ENCODE measurements at places on chromosomes 13 and 19. TPM values are rescaled to one million over a fixed set of nuclear protein-coding genes. Genes with fewer than 3 reads are reported as not detected.
A peak's percentile ranks its signal among the peaks of the same experiment; 100 is the strongest.

- H3K4me1 ChIP-seq: peaks cover 30% of the 10 kb centered on the region
- no peaks in the 10 kb centered on the region for H3K27me3 ChIP-seq
- H3K4me3 ChIP-seq: no peak overlapping the region
- no peak for DNase-seq
Observed at GRCh38 chr19:719636-720344, 11.1 kb downstream of the PALM start.

DNA sequence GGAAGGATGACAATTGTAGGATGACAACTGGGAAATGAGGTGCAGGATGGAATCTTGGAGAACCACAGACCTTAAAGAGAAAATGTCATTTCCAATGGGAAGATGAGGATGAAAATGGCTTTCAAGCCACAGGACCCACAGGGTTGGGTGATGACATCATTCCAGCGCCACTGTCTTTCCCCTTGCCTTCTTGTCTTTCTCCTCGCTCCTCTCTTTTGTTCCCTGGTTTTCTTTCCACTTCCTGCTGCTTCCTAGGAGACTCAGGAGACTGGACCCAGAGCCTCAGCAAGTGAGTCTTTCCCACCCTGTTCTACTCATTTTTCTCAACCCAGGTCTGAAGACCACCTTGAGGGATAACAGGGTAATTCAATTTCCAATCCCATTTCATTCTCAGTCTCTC lies 548.8 kb downstream of the FGF9 start:
- no peak overlapping the region for H3K4me3 ChIP-seq
- no peaks in the 10 kb centered on the region for H3K36me3 ChIP-seq
- DNase-seq: no peak
- no peaks in the 10 kb centered on the region for H3K4me1 ChIP-seq
- no peak overlapping the region for H3K27ac ChIP-seq

- peak; percentile 90 for DNase-seq
Observed at GRCh38 chr19:44747739-44748425, 626 bp upstream of the BCL3 start.

GRCh38 chr13:74816737-74817136 lies 665.2 kb downstream of the TBC1D4 start:
- no peak overlapping the region for H3K4me3 ChIP-seq
- no peaks in the 10 kb centered on the region for H3K4me1 ChIP-seq
- H3K27me3 ChIP-seq: no peaks in the 10 kb centered on the region
- H3K36me3 ChIP-seq: no peaks in the 10 kb centered on the region
- DNase-seq: no peak

DNA sequence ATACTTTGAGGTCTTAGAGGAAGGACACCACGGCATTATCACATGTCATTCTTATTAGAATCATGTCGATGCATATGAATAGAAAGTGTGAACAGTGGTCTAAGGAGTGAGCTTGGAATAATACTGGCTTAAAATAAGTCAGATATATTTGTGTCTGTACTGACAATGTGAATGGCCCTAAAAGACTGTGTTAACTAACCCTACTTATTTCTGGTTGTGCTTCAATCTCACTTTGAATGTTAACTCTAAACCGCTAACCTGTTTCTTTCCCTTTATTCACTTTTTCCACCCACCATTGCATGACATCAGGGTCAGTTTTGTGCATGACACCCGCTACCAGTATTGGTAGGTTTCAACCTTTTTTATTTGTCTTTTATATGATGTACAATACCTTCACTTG lies 69.1 kb upstream of the RAP2A start:
- H3K36me3 ChIP-seq: no peaks in the 10 kb centered on the region
- H3K4me3 ChIP-seq: no peak overlapping the region
- H3K4me1 ChIP-seq: peaks cover 32% of the 10 kb centered on the region

DNA sequence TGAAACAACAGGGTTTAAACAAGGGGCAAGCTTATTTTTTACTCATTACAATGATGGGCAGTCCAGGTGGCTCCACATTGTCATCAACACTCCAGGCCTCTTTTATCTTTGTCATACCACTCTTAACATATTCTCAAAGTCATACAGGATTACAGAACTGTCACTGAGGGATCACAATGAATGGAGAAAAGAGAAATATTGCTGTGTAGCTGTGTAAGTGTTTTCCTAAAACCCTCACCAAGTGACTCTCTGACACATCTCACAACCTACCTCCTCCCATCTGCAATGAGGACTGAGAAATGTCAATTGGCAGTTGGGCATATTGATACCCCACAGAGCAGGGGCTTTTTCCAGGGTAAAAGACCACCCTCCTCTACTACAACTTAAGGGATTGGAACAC lies 562.1 kb downstream of the TBC1D4 start:
- no peaks in the 10 kb centered on the region for H3K36me3 ChIP-seq
- H3K4me1 ChIP-seq: no peaks in the 10 kb centered on the region
- no peak overlapping the region for H3K4me3 ChIP-seq
- H3K27me3 ChIP-seq: no peaks in the 10 kb centered on the region
- DNase-seq: no peak

Gene ZNF607
- total RNA-seq: 7.2 TPM

Gene SIGLEC9
- 24.5 TPM for total RNA-seq

Gene CLIP3
- 1.3 TPM for total RNA-seq

Gene PRTN3
- total RNA-seq: not detected
